Cerebellum (tissue), 4 donors: ENCODE measurements at places on chromosomes 16 and 17.

GRCh38 chr17:49817993-49818392 is 29.5 kb downstream of the KAT7 start:
- no peak for DNase-seq

- peak; percentile 21 for DNase-seq
Observed at GRCh38 chr16:76309639-76310335, 32.6 kb downstream of the CNTNAP4 start.

GRCh38 chr16:50747207-50747956 is 5.5 kb downstream of the CYLD start:
- DNase-seq = peak; percentile 17

DNA sequence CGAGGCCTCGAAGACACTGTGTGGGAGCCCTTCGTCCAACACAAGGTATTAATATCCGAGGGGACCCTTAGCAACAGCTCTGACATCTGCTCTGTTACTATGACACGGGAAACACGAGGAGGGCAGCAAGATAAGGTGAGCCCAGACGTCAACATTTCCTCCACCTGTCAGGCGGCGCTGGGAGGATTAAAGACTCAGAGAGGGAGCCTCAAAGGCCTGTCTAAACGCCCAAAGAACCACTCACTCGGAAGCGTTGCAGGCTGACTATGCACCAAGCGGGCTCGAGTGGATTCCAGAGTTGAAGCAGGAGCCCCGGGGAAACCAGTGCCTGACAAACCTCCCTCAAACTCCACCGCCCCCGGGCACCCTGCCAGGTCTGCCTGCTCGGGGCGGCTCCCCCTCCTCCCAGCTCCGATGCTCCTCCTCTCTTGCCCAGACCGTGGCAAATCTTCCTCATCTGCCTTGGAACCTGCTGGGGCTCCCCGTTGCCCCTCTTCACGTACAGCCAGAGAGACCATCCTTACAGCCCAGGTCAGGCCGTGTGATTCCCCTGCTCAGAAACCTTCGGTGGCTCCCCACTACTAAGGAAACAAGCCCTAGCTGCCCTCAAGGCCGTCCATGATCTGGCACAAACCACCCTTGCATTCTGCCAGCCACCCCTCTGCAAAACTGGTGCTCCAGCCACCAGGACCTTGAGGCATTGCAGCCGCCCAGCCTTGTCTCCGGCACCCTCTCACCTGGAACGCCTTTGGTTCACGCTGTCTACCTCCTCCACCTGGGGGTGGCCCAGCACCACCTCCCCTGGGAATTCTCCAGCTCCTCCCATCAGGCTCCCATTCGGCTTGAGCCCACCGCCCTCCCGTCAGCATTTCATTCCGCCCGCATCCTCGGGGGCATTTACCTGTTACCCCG is 16.2 kb downstream of the RPH3AL start:
- peak; percentile 20 for DNase-seq

DNA sequence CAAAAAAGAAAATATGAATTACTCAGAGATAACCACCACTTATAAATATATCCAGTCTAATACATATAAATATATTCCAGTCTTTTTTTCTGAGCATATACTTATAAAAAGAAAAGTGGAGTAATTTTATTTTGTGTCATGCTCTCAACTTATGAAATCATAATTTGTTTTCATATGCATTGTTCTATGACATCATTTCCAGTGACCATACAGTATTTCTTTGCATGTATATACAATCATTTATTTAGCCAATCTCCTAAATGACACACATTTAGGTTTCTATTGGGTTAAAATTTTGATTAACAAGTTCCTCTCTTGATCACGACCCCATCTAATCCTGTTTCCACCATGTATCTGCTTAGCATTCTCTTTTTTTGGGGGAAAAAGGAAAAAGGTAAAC is 16.4 kb upstream of the NDEL1 start:
- no peak for DNase-seq

- no peak for DNase-seq
Observed at GRCh38 chr16:25038239-25038954, 23.2 kb upstream of the ARHGAP17 start.
